ENCODE measurements at places on chromosomes 2 and 18. TPM values are rescaled to one million over a fixed set of nuclear protein-coding genes. Genes with fewer than 3 reads are reported as not detected.

Gene NDC80
- 1.6 TPM for total RNA-seq

Gene CNNM3
- 8.7 TPM for total RNA-seq

Gene CPO
- total RNA-seq, result not detected

Gene AFF3
- not detected for total RNA-seq

Gene ASB18
- total RNA-seq, result 0.24 TPM

Gene FASTKD1
- total RNA-seq, result 24.8 TPM

Gene CDH7
- total RNA-seq, result 0.10 TPM

Gene RBFA
- total RNA-seq, result 27.1 TPM

Gene PREB
- total RNA-seq, result 80.0 TPM
